ENCODE measurements at places on chromosomes 11 and 22. TPM values are rescaled to one million over a fixed set of nuclear protein-coding genes. Genes with fewer than 3 reads are reported as not detected.

GRCh38 chr11:16512899-16513241 lies 156.5 kb upstream of the SOX6 start:
- no peak for DNase-seq

GRCh38 chr22:26445577-26446275 lies 16.7 kb downstream of the ASPHD2 start:
- no peak for DNase-seq

DNA sequence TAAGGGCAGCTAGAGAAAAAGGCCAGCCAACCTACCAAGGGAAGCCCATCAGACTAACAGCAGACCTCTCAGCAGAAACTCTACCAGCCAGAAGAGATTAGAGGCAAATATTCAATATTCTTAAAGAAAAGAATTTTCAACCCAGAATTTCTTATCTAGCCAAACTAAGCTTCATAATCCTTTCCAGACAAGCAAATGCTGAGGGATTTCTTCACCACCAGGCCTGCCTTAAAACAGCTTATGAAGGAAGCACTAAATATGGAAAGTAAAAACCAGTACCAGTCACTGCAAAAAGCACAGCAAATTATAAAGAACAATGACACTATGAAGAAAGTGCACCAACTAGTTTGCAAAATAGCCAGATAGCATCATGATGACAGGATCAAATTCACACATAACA lies 30.6 kb upstream of the CASP12 start:
- no peak for DNase-seq

DNA sequence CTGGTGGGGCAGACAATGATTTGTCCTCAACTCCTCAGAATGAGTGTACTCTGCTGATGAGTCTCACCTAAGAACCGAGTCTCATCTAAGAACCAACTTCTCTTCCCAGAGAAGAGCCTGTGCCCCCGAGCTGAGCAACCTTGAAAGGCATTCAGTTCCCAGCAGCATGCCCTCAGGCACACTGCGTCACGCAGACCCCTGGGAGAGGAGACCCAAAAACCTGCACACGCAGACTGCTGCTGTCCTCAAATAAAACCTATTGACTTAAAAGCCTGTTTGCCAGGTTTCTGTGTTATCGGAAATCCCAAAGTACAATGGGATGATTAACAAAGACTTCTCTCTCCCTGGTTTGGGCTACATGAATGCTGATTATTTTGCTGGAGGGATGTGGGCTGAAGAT lies 121.2 kb downstream of the C11orf58 start:
- no peak for DNase-seq

DNA sequence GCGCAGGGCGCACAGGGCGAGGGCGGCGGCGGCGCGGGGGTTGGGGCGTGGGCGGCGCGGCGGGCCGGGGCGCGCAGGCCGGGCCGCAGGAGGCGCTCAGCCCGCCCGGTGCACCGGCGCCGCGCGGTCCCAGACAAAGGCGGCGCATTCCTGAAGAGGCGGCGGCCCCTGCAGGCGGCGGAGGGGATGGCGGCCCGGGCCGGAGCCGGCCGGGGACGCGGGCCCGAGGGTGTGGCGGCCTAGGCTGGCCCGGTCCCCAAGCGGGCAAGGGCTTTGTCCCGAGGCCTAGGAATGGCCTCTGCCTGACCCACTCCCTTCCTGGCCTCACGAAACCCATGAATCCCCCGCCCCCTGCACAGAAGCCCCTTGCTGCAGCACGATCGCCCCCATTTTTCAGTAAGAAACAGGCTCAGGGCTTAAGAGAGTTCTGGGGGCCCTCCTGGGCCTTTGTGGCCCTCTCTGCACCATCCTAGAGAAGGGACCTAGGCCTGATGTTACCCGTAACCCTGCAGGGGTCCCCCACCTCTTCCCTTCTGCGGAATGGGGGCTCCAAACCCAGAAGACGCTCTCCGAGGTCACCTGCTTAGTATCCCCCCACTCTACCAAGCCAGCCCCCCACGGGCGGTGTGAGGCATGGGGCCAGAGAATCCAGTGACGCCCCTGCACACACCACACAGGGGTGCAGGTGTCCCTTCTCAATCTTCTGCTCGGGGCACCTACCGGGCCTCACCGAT lies at the start of gene RTN4R:
RTN4R (minus strand) TSS at position 40 of the 734 bp plus-strand sequence. CDS start 226 bp downstream, outside the sequence.
- DNase-seq: no peak

- DNase-seq: no peak
Observed at GRCh38 chr11:90229791-90230190, 6.9 kb upstream of the CHORDC1 start.

DNA sequence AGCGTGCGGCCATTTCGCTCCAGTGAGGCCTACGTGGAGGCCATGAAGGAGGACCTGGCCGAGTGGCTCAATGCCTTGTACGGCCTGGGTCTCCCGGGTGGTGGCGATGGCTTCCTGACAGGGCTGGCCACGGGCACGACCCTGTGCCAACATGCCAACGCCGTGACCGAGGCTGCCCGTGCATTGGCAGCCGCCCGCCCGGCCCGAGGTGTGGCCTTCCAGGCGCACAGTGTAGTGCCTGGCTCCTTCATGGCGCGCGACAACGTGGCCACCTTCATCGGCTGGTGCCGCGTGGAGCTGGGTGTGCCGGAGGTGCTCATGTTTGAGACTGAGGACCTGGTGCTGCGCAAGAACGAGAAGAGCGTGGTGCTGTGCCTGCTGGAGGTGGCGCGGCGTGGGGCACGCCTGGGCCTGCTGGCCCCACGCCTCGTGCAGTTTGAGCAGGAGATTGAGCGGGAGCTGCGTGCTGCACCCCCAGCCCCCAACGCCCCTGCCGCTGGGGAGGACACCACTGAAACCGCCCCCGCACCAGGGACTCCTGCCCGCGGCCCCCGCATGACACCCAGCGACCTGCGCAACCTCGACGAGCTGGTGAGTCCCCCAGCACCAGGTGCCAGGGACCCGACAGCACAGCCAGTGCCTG lies 1.8 kb downstream of the GAS2L1 start:
- DNase-seq: no peak

GRCh38 chr11:12125609-12126149 lies 15.3 kb downstream of the MICAL2 start:
- no peak for DNase-seq

- DNase-seq: no peak
Observed at GRCh38 chr11:85869781-85870180, 14.6 kb downstream of the CCDC83 start.

- DNase-seq: no peak
Observed at GRCh38 chr11:118088531-118088930, 1.8 kb upstream of the SMIM35 start.

DNA sequence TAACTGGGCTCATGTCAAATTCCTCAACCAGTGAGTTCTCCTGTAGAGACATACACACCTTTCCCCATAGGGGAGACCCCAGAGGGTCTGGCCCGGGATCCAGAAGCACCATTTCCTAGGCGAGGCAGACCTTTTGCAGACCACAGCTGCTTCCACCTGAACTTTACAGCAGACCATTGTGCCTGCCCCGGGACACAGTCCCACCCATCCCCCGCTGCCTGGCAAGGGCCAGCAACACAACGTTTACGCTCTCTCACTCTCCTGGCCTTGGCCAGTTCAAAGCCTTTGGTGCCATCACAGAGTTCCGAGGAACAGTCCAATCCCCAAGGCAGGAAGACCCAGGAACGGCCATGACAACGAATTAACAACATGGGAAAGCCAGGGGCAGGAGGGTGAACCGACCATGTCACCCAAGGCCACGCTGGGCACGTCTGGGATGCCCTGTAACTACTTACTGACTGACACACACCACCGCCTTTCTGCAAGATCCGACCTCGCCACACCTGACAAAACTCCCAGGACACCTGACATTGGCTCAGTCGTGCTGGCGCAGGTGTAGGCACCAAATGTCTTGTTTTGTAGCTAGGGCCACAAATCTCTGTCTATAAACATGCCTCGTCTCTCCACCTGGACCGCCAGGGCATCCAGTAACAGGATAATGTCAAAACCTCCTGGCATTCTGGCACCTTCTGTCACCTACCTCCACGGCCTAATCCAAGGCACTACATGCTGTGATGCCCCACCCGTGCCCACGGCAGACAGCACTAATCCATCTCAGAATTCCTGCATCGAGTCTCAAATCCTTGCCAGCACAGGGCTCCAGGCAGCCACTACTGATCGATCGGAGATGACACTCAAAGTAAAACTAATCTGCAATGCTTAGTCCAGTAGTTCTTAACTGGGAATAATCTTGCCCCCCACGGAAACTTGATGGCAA lies 51.3 kb downstream of the MYH9 start:
- no peak for DNase-seq

DNA sequence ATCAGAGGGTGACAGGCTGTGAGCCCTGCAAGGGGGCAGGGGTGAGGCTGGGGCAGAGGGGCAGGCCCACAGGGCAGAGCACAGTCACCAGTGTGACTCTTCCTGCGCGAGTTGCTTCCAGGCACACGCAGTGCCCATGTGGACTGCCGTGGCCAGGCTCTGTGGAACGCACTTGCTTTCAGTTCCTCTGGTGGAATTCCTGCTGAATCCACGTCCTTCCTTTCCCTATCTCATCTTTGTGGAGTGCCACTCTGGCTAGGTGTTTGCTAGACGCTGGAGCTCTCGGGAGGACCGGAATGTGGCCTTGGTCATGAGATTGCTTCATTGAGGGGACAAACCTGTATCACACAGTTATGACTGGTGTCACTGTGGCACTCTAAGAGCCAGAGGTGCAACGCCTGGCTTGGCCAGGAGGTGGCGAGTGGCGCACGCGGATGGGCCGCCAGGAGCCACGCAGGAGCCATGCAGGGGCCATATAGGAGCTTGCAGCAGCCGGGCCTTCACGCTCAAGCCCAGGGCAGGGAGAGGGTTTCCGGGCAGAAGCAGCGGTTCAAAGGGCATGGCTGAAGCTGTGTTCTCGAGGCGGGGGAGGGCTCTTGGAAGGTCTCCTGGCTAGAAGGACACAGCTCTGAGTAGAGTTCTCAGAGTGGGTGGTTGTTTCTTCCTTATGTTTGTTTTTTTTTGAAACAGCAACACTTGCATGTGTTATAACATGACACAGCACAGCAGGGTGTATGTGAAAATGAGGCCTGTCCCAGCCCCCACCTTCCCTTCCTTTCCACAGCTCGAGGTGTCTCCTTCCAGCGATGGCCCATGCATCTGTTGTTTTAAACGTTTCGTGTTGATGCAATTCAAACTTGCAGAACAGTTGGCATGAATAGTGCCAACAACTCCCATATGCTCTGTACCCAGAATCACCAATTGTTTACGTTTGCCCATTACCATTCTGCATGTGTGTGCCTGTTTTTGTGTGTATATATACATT lies 36.2 kb downstream of the TBC1D22A start:
- peak; percentile 80 for DNase-seq

DNA sequence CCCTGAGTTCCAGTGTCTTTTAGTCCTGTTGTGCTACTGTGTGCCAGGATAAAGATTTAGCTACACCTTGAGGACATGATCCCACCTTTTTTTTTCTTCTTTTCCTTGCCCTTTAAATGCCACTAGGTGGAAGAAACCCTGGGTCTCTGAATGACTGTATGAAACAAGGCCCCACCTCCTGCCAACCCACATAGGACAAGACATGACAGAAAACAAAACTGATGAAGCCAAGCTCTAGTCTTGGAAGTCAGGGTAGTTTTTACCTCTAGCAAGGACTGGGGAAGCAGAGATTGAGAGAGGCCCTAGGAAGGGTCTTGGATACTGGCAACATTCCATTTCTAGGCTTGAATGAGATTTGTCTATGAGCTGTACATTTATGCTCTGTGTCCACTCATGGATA lies 410.7 kb downstream of the MIAT start:
- DNase-seq: no peak

- DNase-seq: no peak
Observed at GRCh38 chr22:37760152-37760551, 47.6 kb upstream of the GCAT start.

- no peak for DNase-seq
Observed at GRCh38 chr11:113332638-113333329, 18.4 kb downstream of the TTC12 start.

DNA sequence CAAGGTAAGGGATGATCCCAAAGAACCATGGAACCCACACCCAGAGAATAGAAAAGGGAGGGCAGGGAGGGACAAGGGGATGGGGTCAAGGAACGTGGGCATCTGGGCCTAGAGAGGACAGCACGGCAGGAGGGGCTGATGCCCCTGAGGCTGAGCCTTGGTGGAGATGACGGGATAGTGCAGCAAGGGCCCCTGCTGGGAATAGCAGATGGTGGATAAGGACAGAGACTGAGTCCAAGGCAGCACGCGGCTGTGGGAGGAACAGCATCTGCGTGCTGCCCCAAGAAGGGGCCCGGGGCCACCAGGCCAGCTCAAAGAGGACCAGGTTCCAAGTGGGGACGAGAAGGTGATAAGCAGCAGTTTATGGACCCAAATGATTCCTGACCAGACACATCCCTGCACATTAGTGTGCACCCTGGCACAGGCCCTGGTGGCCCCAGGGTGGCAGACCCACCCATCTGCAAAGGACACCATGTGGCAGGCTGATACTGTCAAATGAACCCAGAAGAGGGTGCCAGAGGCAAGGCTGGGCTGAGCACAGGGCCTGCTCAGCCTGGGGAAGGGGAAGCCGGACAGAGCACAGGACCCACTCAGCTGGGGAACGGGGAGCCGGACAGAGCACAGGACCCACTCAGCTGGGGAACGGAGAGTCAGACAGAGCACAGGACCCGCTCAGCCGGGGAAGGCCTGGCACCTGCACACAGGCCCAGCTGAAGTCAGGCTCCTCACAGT lies 12.8 kb upstream of the TESMIN start:
- no peak for DNase-seq

Gene C11orf86
- total RNA-seq: not detected

Gene KDM4E
- total RNA-seq: not detected

Gene RGL4
- not detected for total RNA-seq

Gene LAYN
- 27.2 TPM for total RNA-seq

Gene CCDC15
- total RNA-seq: not detected

Gene SCUBE1
- 2.9 TPM for total RNA-seq

Gene OR6X1
- not detected for total RNA-seq
